ENCODE measurements at places on chromosomes 11 and 22.

- DNase-seq = no peak
Measured at GRCh38 chr11:65791719-65792213, 4.9 kb downstream of the OVOL1 start.

- no peak for DNase-seq
Measured at GRCh38 chr22:27853424-27853823, 51.9 kb upstream of the MN1 start.

GRCh38 chr11:132504501-132505041, 1027.7 kb downstream of the OPCML start:
- no peak for DNase-seq

DNA sequence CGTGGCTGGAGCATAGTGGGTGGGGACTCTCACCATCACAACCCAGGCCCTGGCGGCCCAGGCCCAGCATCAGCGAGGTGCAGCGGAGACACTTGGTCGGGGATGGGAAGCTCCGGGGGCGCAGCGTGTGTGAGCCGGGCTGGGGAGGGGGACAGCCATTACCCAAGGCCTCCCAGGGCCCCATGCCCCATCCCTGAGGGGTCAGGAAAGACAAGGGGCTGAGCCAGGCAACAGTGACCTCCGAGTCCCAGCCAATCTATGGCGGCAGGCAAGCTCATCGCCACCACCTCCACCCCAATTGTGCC, 11.3 kb downstream of the CDC42BPG start:
- no peak for DNase-seq

GRCh38 chr11:86918496-86918895, 36.7 kb downstream of the FZD4 start:
- no peak for DNase-seq

DNA sequence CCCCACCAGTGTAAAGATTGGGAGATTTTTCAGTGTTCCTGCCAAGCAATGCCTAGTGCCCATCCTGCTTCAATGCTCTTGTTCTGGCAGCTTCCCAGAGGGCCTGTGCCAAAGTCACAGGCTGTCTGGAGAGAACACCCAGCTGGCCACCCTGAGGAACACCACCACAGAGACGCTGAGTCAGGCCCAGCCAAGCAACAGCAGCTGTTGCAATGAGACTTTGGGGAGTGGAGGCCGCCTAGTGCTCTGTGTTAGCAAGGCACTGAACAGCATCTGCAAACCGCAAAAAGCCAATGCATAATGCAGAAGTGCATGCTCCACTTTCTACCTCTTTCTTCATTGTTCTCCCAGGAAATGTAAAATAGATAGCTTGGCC, 168.1 kb downstream of the NXPE2 start:
- DNase-seq = peak; percentile 15

- no peak for DNase-seq
Measured at GRCh38 chr11:68160100-68160695, 39.0 kb upstream of the CHKA start.

- peak; percentile 18 for DNase-seq
Measured at GRCh38 chr11:17479284-17480214, 2.9 kb upstream of the ABCC8 start.

GRCh38 chr22:30720263-30720837, 25.7 kb downstream of the OSBP2 start:
- no peak for DNase-seq

DNA sequence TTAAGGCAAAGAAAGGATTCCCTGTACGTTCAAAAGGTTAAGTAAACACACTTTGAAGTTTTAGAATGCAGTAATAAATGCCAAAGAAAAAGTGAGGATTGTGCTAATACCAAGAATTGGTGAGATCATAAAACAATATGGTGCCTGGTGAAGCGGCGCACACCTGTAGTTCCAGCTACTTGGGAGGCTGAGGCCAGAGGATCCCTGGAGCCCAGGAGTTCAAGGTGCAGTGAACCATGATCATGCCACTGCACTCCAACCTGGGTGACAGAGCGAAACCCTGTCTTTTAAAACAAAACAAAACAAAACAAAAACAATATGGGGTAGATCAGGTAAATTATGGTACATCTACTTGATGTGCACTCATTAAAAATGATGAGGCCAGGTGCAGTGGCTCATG, 73.4 kb upstream of the APOA1 start:
- no peak for DNase-seq

DNA sequence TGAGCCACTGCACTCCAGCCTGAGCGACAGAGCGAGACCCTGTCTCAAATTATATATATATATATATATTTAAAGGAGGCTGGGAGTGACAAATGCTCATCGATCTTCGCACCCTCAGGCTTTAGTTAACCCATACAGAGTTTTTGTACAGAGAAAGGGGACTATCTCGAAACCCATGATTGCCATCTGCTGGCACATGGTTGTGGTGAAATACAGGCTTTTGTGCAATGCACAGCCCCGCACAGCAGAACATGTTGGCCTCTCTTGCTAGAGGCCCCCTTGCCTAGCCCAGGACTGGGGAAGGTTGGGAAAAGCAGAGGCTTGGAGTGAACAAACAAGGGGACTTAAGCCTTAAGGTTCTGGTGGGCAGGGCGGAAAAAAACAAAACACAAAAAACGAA, 3.6 kb downstream of the MYBPC3 start:
- DNase-seq = no peak

DNA sequence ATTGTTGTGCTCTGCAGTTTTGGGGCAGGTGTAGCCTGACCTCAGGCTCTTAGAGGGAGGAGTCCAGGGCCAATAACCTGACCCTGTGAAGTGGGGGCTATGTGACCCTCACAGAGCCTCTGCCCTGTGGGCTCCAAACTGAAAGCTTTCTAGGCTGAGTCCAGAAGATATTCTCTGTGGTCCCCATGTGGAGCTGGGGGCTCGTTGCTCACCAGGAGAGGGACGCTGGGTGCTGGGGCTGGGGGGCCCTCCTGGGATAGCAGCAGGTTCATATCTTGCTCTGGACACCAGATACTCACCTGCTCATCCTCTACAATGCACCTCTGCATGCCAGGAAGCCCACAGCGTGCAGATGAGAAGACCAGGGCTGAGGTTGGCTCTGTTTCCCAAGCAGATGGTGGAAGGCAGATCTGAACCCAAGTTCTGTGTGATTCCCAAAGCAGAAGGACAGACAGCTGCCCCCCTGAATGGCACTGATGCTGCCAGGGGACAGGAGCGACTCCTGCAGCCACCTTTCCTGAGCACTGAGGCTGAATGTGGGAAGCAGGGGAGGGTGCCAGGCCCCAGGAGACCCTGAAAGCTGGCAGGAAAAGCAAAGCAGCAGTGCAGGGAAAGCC, 1022.0 kb downstream of the TBC1D22A start:
- DNase-seq = no peak

- DNase-seq = no peak
Measured at GRCh38 chr11:104443387-104443786, 279.4 kb upstream of the PDGFD start.

DNA sequence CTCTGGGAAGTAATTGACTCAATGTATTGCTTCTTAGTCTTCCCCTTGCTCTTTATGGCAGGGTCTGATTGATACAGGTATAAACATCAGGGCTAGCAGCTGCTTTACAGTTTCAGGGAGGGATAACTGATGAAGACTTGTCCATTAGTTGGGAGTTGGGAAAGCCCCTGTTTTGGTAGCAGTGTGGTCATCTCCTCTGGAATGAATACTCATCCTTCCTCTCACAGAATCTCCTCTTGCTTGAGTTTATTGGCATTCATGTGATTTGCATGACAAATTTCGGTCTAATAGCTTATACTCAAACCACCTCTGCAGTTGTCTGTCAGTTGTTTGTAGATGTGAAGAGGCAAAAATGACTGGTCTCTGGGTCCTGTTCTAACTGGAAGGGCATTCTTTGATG, 79.7 kb downstream of the FAT3 start:
- DNase-seq = no peak

DNA sequence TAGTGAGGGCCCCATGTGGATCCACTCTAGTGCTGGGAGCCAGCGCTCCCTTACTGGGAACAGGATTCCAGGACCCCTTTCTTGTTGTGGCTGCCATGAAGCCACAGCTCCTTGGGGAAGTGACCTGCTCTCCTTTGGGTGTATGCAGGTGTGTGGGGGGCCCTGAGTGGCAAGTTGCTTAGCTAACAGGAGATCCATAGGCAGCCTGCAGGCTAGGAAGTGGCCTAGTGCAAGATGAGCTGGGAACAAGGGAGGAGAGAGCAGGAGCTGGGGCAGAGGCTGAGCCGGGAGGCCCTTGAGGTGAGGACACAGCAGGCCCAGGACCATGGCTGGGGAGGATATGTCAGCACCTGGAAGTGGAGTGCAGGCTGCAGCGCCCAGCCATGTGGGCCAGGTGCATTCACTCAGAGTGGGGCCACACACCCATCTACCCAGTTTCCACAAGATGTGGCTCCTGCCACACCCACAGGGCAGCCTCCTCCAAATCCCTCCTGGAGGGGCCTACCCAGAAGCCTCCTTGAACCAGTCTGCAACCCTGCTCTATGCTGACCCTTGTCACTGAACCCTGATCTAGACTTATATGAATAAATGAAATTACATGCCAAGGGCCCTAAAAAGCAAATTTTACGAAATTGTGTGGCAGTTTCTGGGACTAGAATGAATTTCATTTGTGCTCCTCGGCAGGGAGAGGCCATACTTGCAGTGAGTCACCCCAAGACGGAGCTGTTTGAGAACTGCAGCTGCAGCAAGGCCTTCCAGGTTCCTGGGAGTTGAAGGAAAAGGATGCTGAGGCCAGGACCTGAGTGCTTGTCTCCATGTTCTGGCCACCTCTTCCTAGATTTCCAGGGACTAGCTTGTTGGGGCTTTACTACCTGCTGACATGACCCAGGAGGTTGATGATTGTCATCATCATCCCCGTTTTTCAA, 3.2 kb downstream of the THAP7 start:
- DNase-seq = no peak

GRCh38 chr11:122069707-122070360, 46.2 kb downstream of the BLID start:
- peak; percentile 55 for DNase-seq

- DNase-seq = no peak
Measured at GRCh38 chr22:40606306-40606705, 30.2 kb downstream of the MRTFA start.

DNA sequence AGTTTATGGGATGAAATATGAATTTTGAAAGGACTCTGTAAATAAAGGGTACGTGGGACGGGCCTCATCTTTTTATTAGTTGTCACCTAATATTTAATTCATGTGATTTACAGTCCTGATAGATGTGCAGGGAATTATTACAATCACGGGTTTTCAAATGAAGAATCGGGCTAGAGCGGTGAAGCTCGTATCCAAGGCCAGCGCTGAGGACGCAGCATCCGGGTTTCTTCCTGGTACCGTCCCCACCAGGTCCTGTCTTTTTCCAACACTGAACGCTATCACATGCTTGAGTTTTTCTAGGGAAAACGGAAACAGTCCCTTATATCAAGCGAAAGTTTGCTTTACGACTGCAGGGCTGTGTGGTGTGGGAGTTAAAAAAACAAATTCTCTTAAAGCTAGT, 787 bp downstream of the SMDT1 start:
- no peak for DNase-seq

GRCh38 chr22:20117633-20118299, 740 bp upstream of the TRMT2A start:
- no peak for DNase-seq

GRCh38 chr11:19420868-19421533, 180.3 kb upstream of the E2F8 start:
- no peak for DNase-seq

DNA sequence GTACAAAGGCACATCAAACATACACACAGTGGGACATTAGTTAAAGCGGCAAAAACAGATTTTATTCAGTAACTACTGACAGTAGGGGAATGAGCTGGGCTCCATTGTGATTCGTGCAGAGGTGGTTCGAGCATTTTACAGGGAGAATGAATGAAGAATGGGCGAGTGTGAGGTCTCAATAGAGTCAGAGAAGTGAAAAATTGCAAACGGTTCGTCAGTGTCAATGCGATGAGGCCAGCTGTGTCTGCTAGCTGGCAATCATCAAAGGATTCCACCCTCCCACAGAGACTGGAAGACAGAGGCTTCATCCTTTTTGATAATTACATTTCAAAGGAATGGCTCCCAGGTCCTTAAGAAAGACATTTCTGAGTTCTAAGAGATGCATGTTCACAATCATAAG, 17.4 kb downstream of the OR4D9 start:
- DNase-seq = no peak

- DNase-seq = no peak
Measured at GRCh38 chr22:50568626-50569025, 5.9 kb upstream of the SYCE3 start.

DNA sequence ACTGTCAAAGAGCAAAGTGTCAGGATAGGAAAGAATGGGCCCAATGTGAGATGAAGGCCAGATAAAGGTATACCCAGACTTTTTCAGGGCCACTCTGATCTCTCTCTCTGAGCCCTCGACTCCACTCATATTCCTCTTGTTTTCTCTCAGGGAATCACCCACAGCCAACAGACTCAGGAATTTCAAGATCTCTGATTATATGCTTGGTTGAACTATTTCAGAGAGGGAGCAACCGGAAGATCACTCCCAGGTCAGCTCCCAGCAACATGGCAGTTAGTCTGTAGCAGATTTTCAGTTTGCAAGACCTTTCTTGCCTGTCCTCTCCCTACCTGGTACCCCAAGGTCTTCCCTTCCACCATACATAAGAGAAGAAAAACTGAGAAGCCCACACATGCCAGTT, 102.5 kb downstream of the C11orf58 start:
- DNase-seq = no peak

DNA sequence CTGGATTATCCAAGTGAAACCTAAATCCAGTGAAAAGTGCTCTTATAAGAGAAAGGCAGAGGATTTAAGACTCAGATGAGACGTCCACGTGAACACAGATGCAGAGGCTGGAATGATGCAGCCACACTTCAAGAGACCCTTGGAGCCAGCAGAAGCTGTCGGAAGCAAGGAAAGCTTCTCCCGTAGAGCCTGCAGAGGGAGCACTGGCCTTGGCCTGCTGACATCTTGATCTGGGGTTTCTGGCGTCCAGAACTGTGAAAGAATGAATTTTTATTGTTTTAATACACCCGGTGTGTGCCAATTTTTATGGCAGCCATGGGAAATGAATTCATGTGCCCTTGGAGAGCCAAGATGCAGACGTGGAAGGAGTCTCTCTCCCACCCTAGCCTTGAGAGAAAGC, 407.0 kb upstream of the B3GAT1 start:
- no peak for DNase-seq

DNA sequence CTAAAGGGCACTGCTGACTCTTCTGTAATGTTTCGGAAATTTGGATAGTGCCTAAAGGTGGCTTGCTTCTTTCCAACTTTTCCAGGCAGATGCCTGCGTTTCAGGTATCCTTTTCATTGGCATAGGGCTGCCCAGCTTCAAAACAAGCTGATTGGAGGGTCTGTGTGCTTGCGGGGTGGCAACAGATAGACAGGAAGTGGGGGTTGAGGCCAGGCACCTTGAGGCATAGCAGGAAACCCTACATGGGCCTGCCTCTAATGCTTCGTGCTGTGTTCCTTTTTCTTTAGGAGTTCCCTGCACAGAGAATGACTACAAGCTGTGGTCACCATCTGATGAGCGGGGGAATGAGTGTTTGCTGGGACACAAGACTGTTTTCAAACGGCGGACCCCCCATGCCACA, 92.2 kb upstream of the SORL1-AS1 start:
- no peak for DNase-seq

All from caudate nucleus (tissue), 63 donors.